ENCODE measurements at places on chromosomes 5 and 9.

DNA sequence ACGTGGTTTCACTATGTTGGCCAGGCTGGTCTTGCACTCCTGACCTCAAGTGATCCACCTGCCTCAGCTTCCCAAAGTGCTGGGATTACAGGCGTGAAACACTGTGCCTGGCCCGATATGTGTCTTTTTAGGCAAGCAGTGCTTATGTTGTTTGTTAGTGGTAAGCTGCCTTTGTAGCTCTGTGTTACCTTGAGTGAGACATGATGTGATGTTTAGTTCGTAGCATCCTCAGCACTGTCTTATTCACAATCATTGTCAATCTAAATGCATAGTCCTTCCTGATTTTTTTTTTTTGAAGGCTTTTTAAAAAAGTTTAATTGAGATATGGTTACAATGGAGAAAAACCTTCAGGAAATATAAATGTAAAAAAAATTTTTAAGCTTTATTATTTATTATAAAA, 45.5 kb downstream of the EXOSC2 start:
- no peak for DNase-seq

DNA sequence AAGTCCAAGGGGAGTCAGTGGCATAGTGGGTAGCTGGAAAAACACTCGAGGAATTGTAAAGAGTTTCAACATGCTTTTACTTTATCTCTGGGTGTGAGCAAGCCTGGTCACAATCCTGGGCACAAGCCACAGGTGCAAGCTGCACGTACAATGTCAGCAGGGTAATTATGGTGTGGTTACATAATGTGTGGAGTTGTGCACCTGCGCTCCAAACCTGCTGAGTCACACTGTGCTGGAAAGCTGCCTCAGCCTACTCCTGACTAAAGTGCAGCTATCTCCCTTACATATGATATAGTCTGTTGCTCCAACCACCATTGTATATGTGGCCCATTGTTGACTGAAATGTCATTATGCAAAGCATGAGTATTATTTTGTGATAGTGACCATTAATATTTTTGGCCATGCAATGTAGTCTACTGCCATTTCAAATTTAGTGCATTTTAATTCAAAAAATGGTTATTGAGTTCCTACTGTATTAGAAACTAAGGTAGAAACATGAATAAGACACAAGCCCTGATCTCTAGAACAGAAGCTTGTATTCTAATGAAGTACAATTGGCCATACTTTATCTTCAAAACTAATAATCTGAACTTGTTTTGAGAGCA, 160.9 kb upstream of the SLC30A5 start:
- no peak for DNase-seq

DNA sequence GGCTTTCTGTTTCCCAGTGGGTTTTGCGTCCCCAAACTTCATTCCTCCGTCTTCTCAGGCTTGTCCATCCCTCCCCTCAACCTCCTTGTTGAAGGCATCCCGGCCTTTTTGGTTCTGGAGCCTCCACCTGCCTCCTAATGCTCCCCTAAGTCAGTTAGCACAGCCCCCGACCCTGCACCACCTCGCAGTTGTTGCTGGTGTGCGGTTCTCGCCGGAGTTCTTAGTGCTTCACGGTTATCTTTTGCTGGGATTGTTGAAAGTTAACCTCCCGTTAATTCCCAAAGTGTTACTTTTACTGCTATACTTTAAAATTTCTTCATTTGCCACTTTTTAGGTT, 447 bp downstream of the UBLCP1 start:
- no peak for DNase-seq

GRCh38 chr5:6611334-6612256, 21.2 kb downstream of the NSUN2 start:
- no peak for DNase-seq

GRCh38 chr5:132678735-132679134, 4.9 kb downstream of the IL4 start:
- DNase-seq = no peak

GRCh38 chr5:175657593-175658271, at the start of gene HRH2:
TSS of gene HRH2 (plus strand) at chr5:175658071. CDS start at chr5:175683234, 25,163 bp downstream.
- peak; percentile 49 for DNase-seq

DNA sequence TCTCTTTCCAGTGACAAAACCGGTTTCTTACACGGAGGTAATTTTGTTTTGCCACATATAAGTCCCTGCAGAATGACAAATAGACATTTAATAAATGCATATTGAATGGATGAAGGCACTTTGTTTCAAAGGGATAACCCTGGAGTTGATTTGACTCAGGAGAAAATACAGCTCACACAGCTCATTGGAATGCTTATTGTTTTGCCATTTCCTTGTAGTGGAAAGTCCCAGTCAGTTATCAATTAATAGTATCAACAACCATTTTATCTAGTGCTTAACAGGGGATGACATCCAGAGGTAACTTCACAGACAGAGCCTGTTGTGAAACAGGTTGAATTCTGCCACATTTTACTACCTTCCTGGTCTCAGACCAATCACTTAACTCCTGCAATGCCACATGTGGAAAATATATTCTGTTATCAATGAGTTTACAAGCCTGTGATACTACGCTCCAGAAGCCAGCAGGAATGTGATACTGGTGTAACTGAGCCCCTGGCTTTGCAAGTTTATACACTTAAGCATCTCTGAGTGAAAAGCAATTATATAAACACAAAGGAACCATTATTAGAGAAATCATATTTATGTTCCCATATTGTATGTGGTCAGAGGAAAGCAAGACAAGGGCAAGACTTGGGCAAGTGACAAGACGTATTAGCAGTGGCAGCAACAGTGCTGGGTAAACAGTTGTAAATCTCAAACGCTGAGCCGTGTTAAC, 123.1 kb upstream of the ANKRD55 start:
- DNase-seq = no peak

- no peak for DNase-seq
Measured at GRCh38 chr5:176630681-176631222, 277 bp downstream of the EIF4E1B start.

DNA sequence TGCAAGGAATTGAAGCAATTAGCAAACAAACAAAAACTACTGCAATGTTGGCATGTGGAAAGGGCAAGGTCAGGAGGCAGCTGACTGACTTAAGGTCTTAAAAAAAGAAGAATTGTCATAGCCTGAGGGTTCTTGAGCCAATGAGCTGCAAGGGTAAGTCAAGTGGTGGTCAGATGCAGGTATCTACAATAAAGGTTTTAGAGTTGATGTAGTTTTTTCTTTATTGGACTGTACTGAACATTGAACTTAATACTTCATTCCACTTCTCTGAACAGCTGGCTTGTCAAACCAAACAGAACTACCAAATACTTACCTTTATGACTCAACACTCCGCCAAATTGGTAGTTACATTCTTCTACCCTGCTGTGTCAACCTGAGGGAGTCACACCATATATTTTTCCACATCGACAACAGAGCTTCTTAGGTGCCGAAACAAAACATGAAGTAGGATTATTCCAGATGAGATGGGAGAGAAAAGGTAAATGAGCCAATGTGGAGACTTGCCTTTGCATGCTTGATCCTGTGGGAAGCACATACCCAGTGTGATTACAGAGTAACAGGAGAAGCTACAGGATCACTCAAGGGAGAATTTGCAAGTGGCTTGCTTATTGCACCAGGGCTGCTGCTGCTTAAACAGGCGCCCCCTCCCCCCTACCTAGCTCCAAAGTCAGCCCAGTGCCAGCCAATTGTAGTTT, 35.3 kb downstream of the EQTN start:
- DNase-seq = no peak

DNA sequence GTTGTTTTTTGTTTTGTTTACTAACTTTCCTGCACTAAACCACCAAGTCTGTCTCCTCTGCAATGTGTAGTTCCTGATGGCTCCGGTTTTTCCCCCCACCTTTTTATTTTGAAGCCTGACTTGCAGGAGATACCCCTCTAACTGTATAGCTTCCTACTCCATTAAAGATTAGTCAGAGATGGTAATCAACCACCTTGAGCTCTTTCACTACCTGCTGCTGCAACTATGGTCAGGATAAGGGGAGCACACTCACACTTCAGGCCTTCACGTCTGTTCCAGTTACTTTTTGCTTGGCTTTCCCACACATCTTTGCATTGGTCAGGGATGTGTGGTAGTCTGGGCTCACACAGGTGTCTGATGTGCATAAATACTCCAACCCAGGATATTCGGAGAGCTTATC, 63.4 kb downstream of the NR6A1 start:
- no peak for DNase-seq

DNA sequence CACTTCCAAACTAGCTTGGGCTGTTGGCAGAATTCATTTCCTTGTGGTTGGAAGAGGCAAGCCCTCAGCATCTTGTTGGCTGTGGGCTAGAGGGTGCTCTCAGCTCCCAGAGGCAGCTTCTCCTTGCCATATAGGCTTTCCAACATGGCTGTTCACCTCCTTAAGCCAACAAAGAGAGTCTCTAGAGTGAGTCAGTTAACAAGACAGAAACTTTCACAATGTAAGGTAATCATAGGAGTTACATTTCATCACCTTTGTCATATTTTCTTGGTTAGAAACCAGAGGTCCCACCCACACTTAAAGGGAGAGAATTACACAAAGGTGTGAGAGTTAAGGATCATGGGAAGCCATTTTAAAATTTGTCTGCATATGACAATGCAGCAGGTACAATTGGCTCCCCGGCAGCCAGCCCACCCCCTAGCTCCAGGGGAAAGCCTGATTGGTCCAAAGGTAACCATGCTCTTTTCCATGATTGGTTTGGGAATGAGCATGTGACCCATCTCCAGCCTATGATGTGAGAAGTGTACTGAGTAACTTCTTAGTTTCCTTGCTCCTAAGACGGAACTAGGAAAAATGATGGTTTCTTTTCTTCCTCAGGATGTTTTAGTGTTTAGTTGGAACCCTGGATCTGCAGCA, 109.8 kb upstream of the MSX2 start:
- no peak for DNase-seq

- DNase-seq = no peak
Measured at GRCh38 chr5:149563466-149563865, 12.2 kb upstream of the CSNK1A1 start.

GRCh38 chr5:153658606-153659005, 168.1 kb downstream of the GRIA1 start:
- no peak for DNase-seq

- DNase-seq = no peak
Measured at GRCh38 chr5:138643040-138643791, 68.0 kb upstream of the HSPA9 start.

DNA sequence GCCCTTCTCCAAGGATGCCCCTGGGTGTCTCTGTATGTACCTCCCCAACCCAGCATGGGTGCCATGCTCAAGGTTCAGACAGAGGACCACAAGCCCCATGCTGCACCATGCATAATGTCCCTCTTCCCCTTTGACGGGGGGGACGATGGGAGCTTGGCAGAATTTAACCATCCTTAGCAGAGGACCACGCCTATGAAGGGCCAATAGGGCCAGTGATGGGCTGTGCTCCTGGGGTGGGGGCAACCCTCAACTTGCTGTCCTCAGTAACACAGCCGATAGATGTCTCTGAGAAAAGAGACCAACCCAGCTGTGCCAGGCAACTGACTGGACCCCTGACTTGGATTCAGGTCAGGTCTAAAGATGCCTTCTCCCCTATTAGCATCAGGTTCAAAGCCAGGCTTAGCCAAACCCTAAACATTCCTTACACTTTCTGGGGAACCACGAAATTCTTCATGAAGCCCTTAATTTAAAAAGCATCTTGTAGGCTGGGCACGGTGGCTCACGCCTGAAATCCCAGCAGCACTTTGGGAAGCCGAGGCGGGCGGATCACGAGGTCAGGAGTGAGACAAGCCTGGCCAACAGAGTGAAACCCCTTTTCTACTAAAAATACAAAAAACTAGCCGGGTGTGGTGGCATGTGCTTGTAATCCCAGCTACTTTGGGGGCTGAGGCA, 20.7 kb upstream of the JADE2 start:
- no peak for DNase-seq

- DNase-seq = no peak
Measured at GRCh38 chr5:120848883-120849282, 384.8 kb downstream of the PRR16 start.

- no peak for DNase-seq
Measured at GRCh38 chr5:107313921-107314320, 356.8 kb downstream of the EFNA5 start.

GRCh38 chr5:120260651-120261050, 203.4 kb upstream of the PRR16 start:
- DNase-seq = no peak

DNA sequence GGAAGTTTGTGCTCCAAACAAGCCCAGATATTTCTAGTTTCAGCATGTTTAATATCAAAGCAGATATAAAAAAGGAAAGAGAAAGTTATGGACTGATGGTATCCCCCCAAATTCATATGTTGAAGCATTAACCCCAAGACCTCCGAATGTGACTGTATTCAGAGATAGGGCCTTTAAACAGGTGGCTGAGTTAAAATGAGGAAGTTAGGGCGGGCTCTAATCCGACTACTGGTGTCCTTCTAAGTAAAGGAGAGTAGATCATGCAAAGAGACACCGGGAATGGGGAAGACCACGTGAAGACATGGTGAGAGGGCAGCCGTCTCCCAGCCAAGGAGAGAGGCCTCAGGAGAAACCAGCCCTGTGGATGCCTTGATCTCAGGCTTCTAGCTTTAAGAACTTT, 324.1 kb upstream of the KIF2A start:
- DNase-seq = no peak

DNA sequence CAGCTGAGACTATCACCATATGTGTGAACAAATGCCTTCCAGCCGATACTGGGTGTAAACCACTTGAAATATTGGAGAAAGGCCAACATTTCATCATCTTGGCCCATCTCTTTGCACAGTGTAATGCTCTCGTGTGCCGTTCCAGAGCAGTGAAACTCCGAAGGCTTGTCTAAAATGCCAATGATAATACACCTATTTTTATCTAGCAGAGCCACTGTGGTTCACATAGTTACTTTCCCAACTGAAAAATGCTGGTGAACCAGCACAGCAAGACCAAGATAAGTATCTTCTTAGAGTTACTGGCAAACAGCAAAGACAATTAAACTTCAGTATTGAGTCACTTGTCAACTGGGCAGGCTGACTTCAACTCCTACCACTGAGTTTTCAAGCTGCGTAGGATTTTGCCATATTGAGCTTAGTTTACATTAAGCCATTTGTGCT, 379.9 kb upstream of the ACTBL2 start:
- DNase-seq = no peak

GRCh38 chr5:159861086-159861485, 55.2 kb upstream of the ADRA1B start:
- DNase-seq = no peak

DNA sequence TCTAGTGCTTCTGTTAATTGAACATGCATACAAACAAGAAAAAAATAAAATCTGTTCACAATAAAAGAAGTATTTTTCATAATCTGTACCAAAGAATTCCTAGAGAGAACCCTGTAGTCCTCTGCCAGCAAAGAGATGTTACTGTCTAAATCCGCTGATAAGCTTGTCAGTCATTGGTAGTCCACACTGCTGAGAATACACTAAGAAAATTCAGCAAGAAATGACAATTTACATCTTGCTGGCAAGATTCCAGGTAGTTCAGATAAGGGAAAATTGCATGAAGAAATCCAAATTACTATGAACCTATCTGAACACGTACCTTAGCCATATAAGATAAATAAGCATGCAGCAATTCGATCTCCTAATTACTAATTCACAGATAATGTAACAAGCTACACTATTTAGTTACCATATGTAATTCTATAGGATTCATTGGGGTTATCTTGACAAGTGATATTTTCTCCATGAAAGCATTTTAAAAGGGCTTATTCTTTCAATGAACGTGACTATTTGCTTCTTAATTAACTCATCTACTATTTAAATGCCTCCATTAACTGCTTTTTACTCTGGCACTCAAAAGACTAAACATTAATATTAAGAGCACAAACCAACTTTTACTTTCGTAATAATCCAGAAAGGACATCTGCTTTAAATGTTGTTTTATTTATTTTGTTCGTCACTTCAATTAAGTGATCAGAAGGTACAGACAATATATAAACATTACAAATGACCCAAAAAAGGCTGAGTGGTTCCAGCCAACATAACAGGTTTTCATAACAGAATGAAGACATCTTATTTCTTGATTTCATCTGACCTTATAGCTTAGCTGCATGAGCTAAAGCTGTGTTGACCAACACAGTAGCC, 9.7 kb downstream of the MPDZ start:
- DNase-seq = no peak
